ELF-1 (cell line): ENCODE measurements at places on chromosomes 16 and 17.

GRCh38 chr16:9522614-9523013, 431.2 kb downstream of the HAPSTR1 start:
- DNase-seq: no peak

DNA sequence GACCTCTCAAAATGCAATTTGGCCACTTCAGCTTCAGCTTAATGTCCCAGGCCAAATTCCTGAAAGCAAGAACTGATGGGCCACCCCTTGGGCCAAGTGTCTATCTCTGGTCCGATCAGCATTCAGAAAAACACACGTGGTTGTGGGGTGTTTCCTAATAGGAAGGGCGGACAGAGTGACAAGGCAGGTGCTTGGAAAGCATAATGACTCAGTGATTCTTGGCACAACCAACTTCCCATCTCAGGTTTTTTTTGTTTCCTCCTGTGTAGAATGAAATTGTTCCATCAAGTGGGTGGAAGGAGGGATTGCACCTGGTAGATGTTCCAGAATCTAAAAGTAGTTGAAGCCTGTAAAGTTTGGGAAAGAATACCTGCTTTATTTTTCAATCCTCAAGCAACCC, 155.6 kb downstream of the HS3ST2 start:
- no peak for DNase-seq

DNA sequence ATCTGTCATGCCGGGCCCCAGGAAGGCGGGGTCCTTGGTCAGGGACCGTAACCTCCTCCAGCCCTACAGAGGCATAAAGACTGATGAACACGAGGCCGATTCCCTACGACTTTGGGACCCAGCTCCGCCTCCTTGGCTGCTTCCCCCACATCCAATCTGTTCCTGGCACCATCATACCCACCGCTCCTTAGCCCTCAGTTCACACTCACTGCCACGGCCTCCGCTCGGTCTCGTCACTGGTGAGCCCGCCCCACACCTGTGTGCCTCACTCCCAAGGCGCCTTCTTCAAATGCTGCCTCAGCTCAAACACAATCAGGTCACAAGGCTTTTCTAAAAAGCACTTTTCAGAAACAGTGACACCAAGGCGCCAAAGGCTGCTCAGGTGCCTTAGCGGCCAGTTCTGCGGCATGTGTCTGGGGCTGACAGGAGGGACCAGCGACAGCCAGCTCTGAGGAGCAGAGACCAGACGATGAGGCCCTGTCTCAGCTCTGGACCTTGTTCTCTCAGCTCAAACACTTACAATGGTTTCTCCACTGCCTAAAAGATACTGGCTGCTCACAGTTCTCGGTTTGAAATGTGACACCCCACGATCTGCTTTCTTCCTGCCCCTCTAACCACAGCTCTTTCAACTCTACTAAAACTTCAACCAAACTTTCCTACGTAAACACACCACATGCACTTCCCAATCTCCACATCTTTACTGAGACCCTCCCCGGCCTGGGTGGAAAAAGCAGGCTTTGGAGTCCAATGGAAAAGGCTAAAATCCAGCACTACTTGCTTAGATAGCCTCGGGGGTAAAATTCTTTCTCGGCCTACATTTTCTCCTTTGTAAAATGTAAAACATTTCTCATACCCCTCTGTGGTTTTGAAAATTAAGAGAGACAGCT, 33.2 kb downstream of the CYB5D2 start:
- peak; percentile 58 for DNase-seq

DNA sequence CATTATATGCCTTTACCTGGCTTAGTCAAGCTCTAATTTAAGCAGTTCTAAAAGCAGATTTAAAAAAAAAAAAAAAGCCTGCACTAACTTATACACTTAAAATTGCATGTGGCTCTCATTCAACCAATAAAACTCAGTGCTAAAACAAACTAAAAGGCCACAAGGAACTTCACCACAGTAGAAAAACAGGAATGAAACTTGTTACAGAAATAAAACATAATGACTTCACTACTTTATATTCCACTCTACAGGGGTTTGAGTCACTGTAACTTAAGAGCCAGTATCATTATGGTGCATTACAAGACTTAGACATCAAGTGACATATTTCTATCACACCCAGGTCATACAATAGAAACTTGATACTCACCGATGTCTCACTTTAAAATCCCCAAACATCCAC, 11.1 kb downstream of the CA10 start:
- DNase-seq: no peak

DNA sequence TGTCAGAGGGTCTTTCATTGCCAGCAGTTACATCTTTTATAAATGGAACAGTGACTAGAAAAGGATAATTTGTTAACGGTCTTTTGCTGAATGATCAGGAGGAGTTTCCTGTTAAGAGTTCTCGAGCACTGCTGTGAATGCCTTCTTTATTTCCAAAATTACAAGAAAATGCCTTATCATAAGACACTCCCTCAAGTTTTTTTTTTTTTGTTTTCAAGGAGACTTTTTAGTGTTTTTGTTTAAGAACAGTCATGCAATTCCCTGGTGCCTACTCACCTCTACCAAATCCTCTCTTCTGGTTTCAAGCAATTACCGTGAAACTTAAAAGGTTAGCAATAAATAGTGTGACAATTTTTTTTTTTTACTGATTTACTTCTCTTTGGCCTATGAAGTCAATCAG, 19.0 kb upstream of the VWA3A start:
- DNase-seq: no peak

GRCh38 chr17:30226878-30227277, 8.6 kb downstream of the SLC6A4 start:
- DNase-seq: peak; percentile 47

- no peak for DNase-seq
These were observed 120.2 kb downstream of the SMG6 start for GRCh38 chr17:2183346-2183745.

- DNase-seq: peak; percentile 42
These were observed 115.3 kb downstream of the ANKRD11 start for GRCh38 chr16:89375021-89375420.

DNA sequence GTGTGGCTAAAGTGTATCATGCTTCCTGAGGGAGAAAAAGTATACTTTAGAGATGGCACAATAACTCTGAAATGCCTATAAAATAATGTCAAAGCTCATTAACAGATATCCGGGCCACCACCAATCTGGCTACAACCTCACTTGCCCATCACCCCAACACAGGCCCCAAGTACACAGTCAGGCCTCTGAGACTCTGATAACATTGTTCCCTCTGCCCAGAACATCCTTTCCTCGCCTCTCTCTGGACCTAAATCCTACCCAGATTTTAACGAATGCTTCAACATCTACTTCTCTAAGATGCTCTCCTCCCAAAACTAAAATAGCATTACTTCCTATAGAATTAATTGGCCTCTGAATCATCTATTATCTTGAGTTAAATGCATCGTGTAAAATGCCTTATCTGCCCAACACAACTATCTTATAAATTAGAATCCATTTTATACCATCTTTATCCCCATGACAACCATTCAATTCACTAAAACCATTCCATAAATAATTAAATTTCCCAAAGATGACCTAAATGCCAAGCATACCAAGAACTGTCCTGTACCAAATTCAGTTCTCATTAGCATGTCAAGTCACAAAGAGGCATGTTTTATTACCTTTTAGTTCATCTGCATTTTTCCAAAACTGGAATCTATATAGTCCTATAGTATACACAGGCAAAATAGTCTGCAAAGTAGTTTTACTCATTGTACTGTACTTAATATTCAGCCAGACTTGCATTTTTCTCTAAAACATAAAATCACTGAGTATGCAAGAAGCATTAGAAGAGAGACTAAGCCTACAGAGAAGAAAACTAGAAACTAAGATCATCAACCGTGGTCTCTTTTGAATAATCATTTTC, 15.7 kb downstream of the HELZ start:
- DNase-seq: no peak

GRCh38 chr17:17870247-17870646, 33.5 kb upstream of the SREBF1 start:
- no peak for DNase-seq

GRCh38 chr17:29379084-29379991, 10.8 kb upstream of the TAOK1 start:
- peak; percentile 41 for DNase-seq

- DNase-seq: no peak
These were observed 1.6 kb downstream of the ITGA2B start for GRCh38 chr17:44387804-44388203.

DNA sequence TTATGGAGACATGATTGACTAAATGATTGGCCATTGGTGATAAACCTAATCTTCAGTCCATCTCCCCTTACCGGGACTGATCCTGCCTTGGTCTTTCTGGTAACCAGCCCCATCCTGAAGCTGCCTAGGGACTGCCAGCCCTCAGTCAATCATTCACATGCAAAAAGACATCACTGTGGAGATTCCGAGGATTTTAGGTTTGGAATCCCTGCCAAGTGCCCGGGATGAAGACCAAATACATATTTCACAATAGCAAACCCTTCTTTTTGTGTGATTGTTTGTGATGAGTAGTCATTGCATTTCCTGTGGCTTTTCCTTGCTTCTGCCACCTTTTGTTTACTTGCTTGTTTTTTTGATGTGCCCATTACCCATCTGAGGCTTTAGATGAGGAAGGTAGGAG, 44.0 kb downstream of the EPN2 start:
- DNase-seq: no peak

- peak; percentile 59 for DNase-seq
These were observed 231.4 kb upstream of the WSCD1 start for GRCh38 chr17:5838661-5839300.

DNA sequence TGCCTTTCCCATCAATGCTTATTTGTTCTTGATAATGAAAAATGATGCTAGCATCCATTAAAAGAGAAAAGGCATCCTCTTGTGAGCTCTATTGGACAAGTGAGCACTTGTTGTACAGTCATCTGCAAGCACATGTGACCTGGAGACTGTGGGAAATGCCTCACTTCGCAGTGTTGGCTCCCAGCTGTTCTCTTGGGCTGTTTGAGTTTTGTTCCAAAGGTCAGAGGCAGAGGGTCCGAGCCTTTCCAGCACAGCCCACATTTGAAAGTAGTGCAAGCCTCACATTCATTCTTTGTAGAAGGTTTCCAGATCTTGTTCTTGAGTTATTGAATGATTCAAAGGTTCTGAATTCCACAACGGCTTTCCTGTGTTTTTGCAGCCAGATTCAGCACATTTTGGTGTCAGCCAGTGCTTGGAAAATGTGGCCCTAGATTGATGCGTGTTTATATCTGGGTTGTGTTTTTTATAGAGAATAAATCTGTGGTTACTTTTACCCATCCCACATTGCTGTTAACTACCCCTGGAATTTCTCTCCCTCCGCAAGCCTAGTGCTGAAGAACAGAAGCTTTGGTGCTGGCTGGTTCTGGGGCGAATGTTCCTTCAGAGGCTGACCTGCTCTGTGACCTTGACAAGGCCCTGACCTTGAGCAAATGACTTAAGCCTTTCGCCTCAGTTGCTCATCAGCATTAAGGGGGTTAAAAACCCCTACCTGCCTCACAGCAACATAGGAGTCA, 49.8 kb downstream of the CDH1 start:
- no peak for DNase-seq

- peak; percentile 2 for DNase-seq
These were observed at the start of gene OR1A1 for GRCh38 chr17:3207367-3207766. OR1A1 (plus strand) TSS chr17:3207667; CDS start chr17:3215621, 7,954 bp downstream.

- no peak for DNase-seq
These were observed 242.8 kb upstream of the PSMD7 start for GRCh38 chr16:74053826-74054225.

GRCh38 chr17:62967205-62967529, 1.1 kb downstream of the TANC2 start:
- DNase-seq: no peak

DNA sequence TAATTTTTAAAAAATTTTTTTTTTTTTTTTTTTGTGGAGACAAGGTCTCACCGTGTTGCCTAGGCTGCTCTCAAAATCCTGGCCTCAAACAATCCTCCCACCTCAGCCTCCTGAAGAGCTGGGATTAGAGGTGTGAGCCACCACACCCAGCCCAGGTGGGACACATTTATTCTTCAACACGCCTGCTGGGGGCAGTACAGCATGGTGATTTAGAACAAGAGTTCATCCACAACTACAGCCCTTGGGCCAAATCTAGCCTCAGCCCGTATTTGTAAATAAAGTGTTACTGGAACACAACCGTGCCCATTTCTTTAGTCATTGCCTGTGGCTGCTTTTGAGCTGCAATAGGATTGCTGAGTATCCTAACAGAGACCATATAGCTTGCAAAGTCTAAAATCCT, 92.8 kb downstream of the KATNIP start:
- DNase-seq: peak; percentile 35

DNA sequence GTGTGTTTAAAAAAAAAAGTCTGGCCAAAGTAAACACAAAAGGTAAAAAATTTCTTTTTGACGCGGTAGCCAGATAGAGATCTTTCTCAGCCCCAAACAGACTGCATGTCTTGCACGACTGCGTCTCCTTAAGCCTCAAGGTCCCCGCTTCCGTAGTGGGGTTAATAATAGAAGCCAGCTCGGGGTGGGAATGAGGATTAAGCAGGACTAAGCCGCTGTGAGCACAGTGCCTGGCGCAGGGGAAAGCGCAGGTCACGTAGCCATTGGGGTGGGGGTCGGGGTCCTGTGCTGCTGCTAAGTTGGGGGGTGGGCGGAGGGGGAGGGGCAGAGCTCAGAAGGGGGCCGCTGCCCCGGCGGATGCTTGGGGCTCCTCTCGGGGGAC, 521 bp downstream of the GGA2 start:
- DNase-seq: peak; percentile 18

GRCh38 chr17:64472564-64472963, 23.6 kb downstream of the MILR1 start:
- no peak for DNase-seq

DNA sequence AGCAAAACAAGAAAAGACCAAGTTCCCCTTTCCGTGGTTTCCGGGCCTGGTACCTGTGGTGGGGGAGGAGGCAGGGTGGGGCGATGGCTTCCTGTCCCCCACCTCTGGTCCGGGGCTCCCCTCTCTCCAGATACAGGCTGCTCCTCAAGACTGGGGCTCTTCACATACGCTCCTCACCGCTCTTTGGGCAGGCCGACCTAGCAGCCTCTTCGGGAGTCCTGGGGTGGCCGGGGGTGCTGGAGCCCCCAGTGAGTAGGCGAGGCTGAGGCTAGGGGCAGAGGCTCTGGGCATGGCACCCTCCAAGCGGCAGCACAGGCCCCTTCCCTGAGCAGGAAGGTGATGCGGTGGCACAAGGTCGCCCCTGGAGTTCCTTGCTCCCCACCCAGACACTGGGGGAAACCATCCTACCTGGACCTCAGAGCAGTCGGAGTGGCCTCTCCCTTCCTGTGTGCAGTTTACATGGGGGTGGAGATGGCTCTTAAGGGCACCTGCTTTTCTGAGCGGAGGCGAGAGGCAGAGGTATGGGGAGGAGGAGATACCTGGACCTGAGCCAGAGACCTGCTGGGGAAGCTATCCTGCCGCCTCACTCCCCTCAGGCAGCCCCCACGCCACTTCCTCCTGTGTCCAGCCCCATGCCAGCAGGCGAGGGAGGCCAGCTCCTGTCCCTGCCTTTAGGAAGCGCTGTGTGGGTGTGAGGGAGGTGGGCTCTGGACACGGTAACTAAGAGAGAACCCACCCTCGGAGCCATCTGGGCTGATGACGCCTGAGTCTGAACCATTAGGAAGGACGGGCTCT, 891 bp downstream of the CORO1A start:
- no peak for DNase-seq

GRCh38 chr16:68386628-68387027, 61.7 kb downstream of the SMPD3 start:
- DNase-seq: no peak
